CD8-positive, alpha-beta T cell (primary cell): ENCODE measurements at places on chromosomes 3 and 15. TPM values are rescaled to one million over a fixed set of nuclear protein-coding genes. Genes with fewer than 3 reads are reported as not detected.

The TFDP2 gene
- total RNA-seq, result 37.0 TPM

The WDR93 gene
- total RNA-seq, result not detected

The PAK6 gene
- total RNA-seq, result 1.1 TPM

The ZPLD1 gene
- not detected for total RNA-seq

The MAP1A gene
- 0.75 TPM for total RNA-seq

The FBLN2 gene
- total RNA-seq, result 11.6 TPM

The GOLGA8G gene
- not detected for total RNA-seq

The NMD3 gene
- 53.2 TPM for total RNA-seq

The MAPKBP1 gene
- total RNA-seq, result 25.3 TPM

The NUP210 gene
- 80.6 TPM for total RNA-seq

The PLSCR1 gene
- 7.5 TPM for total RNA-seq

The C15orf62 gene
- 1.0 TPM for total RNA-seq

The IL16 gene
- 165 TPM for total RNA-seq

The PSTPIP1 gene
- 86.7 TPM for total RNA-seq

The FAM107A gene
- total RNA-seq, result not detected

The TTBK2 gene
- total RNA-seq, result 19.3 TPM

The KLF13 gene
- total RNA-seq, result 359 TPM

The MB21D2 gene
- 1.2 TPM for total RNA-seq
